ENCODE measurements at places on chromosomes 7 and 10.
A peak's percentile ranks its signal among the peaks of the same experiment; 100 is the strongest.

- DNase-seq, result peak; percentile 64
Measured at GRCh38 chr7:99562832-99563231, 4.4 kb downstream of the ZNF655 start.

- DNase-seq, result no peak
Measured at GRCh38 chr7:152856351-152856750, 96.8 kb downstream of the ACTR3B start.

DNA sequence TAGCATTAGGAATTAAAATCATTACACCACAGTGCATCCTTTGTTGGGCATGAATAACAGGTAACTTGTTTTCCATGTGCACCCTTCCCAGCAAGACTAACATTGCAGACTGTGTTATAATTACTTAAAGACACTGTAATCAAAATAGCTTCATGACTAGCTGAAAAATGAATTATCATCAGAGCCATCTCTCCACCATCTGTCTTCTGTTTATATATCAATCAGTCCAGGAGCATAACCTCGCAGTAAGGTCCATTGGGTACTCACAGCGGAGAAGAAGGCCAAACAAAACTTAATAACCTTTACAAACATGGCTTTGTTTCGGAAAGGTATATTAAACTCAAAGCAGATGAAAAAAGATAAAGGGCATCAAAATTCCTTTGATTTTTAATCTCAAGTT lies 90.6 kb downstream of the ODAD2 start:
- no peak for DNase-seq

GRCh38 chr7:68238204-68238805 lies 1241.7 kb downstream of the TYW1 start:
- DNase-seq, result no peak

- DNase-seq, result no peak
Measured at GRCh38 chr7:82471351-82472020, 27.9 kb upstream of the CACNA2D1 start.

GRCh38 chr7:107816011-107816566 lies 13.1 kb upstream of the SLC26A3 start:
- DNase-seq, result no peak

- no peak for DNase-seq
Measured at GRCh38 chr10:95254629-95255028, 36.2 kb downstream of the PDLIM1 start.

DNA sequence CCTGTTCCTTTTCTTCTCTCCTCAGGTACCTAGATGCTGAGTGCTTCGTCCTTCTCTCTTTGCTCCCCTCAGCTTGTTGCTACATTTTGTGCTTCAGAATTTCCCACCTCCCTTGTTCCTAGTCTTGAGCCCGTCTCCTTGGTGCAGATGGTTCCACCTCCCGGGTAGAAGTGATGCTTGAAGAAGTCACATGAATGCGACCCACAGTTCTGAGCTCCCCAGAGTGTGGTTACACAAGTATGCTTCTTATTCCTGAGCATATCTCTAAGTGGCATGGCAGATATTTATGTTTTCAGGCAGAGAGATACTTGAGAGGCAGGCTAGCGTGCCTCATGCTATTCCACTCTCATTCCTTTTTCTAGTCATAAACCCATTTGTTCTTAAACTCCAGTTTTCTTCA lies 34.0 kb downstream of the INPP5F start:
- no peak for DNase-seq

- DNase-seq, result no peak
Measured at GRCh38 chr7:98930921-98931320, 52.6 kb downstream of the TRRAP start.

DNA sequence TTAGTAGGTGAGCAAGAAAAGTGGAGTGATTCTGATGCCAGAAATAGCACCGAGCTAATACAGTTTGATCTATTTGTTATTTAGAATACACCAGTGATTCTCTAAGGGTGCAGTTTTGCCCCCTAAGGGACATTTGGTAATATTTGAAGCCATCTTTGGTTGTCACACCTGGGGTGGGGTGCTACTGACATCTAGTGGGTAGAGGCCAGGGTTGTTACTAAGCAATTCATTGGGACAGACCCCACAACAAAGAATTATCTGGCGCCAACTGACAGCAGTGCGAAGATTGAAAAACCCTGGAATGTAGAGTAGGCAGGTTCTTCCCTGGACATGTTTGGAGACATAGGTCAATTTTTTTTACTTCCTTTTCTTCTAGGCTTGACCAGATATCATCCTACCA lies 14.6 kb downstream of the PALS2 start:
- peak; percentile 36 for DNase-seq

DNA sequence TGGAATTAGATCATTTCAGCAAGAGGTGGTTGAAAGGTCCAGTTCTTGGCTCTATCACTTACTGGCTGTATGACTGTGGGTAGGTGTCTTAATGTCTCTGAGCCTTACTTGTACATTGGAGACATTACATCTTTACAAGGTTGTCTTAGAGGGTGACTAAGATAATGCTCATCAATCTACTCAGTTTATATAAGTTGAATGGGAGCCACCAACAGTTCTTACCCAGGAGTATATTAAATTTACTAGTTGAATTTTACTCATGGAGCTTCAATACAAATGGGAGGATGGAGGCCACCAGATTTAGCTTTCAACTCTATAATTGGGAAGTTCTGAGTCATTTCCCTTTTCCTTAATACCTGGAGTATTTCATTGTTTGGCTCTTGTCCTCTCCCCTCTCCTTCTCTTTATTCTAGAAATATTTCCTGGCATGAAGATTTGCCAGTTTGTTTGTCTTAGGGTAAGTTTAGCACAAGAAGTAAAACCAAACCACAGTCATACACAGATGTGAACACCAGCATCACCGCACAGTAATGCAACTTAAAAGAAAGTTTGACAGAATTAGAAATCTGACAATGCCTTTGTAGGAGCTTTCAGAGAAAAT lies 222.8 kb downstream of the LRMDA start:
- DNase-seq, result no peak

Data from activated CD4-positive, alpha-beta T cell treated with anti-CD3 and anti-CD28 coated beads for 48 hours (primary cell).